ENCODE measurements at places on chromosomes 1 and 21. TPM values are rescaled to one million over a fixed set of nuclear protein-coding genes. Genes with fewer than 3 reads are reported as not detected.

- DNase-seq, result no peak
Measured at GRCh38 chr1:175147569-175147968, 45.0 kb downstream of the KIAA0040 start.

GRCh38 chr21:37368541-37369279 lies 2.1 kb downstream of the DYRK1A start:
- DNase-seq, result no peak

DNA sequence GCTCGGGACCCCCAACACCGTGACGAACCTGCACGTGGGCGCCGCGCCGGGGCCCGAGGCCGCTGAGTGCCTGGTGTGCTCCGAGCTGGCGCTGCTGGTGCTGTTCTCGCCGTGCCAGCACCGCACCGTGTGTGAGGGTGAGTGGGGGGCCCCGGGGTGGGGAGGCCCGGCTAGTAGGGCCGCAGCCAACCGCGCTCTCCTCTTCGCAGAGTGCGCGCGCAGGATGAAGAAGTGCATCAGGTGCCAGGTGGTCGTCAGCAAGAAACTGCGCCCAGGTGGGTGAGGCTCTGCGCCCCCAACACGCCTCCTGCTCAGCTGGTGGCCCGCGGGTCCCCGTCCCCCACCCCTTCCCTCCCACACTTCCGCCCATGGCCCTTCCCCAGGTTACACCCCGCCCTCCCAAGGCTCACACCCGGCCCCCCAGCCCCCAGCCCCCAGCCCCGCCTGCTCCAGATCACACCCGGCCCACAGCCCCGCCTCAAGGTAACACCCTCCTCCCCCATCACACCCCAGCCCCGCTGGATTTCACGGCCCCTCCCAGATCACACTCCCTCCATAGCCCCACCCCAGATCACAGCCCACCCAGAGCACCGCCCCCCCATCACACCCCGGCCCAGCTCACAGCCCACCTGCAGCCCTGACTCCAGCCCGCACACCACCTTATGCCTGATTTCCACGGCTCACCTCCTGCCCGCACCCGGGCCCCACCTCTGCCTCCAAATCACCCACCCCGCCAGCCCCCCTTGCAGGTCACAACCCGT lies 2.4 kb upstream of the MMP23B start:
- no peak for DNase-seq

- no peak for DNase-seq
Measured at GRCh38 chr1:91173346-91173890, 151.6 kb upstream of the ZNF644 start.

DNA sequence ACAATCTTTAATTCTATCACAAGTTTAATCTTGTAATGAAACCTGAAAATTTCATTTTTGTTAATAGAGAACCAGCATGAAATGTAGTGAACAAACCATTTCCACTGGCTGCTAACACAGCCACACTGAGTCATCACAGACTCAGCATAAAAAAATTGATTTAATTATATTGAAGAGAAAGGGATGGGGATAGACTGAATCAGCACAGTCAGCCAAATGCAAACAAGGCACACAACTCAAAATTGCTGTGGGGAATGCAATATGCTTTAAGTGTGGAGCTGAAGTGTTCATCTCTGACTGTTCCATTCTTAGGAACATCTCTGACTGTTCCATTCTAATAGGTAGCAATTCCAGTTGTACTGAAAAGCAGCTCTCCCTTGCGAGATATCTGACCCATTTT lies 299.8 kb downstream of the MRPL39 start:
- no peak for DNase-seq

DNA sequence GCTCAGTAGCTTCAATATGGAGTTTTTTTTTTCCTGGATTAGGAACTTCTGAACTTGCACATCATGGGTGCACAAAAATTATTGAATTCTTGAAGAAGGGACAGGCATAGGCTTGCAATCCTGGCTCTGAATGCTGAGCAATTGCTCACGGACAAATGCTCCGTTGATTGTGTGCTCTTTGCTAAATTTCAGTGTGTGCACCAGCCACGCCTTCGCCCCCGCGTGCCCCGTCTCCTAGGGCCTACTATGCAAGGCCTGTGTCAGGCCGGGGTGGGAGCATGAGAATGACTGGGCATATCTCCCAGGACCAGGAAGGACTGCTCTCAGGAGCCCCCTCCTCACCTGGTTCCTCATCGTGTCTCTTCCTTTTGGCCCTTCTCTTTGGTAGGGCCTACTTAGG lies 17.4 kb downstream of the IL6R start:
- DNase-seq, result no peak

BATF3 gene
- 0.25 TPM for total RNA-seq

PADI2 gene
- 15.7 TPM for total RNA-seq

CYP4X1 gene
- 8.1 TPM for total RNA-seq

SPRR2G gene
- 15.8 TPM for total RNA-seq

Data from suprapubic skin (tissue), 4 donors.